HepG2 (cell line): ENCODE measurements at places on chromosomes 7 and 10. TPM values are rescaled to one million over a fixed set of nuclear protein-coding genes. Genes with fewer than 3 reads are reported as not detected.
A peak's percentile ranks its signal among the peaks of the same experiment; 100 is the strongest.

Gene GTF2IRD1
- total RNA-seq: 16.5 and 17.8 TPM in 2 replicates

Gene SKIDA1
- 1.4 and 1.5 TPM in 2 replicates for total RNA-seq

GRCh38 chr7:428387-428786 lies 91.3 kb downstream of the PDGFA start:
- DNase-seq: no peak

DNA sequence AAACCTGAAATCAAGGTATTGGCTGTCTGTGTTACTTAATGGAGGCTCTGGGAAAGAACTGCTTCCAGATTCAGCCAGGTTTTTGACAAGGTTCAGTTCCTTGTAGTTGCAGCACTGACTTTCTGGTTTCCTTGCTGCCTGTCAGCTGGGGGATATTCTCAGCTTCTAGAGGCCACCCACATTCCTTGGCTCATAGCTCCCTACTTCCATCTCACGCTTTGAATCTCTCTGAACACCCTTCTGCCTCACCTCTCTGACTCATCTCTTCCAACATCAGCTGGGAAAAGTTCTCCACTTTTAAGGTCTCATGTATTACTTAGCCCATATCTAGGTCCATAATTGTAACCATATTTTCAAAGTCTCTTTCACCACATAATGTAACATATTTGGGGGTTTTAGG lies 22.9 kb upstream of the GPR22 start:
- DNase-seq: no peak

DNA sequence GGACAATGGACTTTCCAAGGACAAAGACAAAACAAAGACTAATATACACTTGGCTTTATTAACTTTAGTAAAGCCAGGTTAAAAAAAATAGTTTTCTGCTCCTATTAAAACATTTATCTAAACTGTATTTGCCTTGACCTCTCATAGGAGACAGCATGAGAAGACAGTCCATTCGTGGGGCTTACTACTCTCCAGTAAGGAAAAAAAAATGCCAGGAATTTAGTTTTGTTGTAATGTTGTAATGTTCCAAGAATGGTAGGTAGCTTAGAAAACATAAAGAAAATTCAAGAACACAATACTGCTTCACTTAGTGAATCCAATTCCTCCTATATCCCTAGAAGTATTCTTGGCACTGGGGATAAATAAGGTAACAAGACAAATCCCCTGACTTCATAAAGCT lies 81.7 kb downstream of the KMT2C start:
- DNase-seq: peak; percentile 4

- no peak for DNase-seq
These were observed 42.1 kb downstream of the NEURL1 start for GRCh38 chr10:103535595-103535994.

DNA sequence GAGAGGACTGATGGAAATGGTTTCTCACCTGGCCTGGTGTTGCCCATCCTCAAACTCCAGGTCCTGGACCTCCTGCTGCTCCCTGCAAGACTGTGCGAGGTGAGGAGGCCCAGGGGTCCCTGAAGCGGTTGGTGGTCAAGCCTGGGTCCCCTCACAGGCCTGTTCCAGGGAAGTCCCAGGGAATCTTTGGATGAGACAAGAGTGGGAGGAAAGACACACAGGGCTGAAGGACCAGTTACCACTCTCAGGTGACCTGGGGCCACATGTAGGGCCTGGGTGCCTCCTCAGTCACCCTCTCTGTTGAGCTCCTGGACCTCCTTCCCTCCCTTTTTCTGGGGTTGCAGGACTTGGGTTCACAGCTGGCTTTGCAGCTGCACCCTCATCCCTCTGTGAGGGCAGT lies 42.6 kb upstream of the CXCL12 start:
- DNase-seq: no peak

DNA sequence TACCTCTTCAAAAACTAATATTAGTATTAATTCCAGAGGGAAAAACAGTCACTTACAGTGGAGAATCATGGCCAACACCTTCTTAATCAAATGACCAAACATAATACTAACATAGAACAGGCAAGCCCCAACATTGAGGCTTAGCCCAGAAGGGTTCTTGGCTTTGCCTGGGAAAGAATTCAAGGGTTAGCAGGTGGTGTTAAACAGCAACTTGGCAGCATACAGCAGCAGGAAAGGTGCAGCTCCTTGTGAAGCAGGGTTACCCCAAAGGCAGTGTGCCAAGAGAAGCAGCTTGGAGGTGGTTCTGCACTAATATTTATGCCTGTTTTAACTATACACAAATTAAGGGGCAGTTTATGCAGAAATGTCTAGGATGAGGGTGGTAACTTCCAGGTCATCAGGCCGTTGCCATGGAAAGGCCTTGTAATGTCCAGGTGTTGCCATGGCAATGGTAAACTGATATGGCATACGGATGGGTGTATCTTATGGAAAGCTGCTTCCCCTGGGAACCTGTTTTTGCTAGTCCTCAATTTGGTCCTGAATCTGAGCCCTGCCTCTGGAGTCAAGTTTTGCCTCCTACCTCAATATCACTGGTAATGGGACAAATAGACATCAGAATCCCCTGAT lies 27.2 kb upstream of the BEND7 start:
- DNase-seq: no peak

DNA sequence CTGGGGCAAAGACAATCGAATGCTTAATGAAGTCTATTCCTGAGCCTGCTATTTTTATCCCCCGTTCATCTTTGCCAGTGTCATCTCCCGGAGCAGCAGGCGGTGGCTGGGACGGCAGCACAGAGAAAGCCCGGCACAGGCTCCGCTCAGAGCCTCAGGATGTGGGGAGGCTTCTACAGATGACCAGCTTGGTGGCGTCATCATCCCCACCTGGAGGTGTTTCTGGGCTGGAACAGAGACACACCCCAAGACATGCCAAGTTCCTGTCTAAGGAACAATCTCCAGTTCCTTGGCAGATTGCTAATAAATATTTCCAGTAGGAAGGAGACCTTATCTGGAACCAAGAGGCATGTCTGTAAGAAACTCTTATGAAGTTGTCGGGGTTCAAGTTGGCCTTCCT lies 552.4 kb upstream of the MGMT start:
- no peak for DNase-seq

DNA sequence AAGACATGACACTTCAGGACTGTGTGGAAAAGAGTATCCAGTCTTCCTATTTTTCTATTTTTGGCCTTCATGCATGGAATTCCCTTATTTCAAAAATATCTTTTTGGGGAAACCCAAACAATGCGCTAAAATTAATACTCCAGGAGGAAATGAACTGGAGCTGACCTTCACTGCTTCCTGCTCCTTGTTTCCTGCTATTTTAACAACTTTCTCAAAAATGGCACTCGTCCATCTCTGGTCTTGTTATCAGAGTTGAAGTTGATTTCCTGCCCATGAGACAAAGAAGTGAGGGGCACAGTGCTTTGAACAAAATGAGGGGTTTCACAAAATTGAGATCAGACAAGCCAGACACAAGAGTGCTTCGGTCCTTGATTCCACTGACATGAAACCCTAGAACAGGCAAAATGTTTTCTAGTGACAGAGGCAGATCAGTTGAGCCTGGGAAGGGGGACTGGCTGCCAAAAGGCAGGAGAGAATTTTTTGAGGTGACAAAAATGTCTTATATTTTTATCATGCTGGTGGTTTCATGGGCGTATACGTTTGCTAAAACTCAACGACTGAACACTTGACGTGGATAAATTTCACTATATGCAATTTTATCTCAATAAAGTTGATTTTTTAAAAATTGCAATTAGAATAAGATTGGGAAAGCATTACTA lies 193.2 kb downstream of the CREB5 start:
- DNase-seq: no peak

DNA sequence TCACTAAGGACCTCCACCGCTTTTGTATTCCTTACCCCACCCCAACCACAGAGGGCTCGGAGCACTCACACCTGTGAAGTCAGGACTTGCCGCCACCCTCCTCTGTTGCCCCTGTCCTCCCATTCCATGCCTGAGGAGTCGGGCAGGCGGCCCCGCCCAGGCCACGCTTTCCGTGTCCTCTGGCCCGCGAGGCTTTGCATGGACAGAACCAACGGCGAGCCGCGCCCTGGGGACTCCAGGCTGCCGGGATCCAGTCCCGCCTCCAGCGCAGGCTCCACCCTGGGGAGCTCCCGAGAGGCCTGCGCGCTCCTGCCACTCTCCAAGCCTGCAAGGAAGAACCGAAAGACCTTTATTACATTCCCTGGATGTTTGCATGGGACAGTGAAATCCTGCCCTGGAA lies 366.4 kb upstream of the POM121L12 start:
- no peak for DNase-seq

- peak; percentile 22 for DNase-seq
These were observed 1.2 kb upstream of the IDI1 start for GRCh38 chr10:1050145-1050544.

GRCh38 chr7:143901332-143901667 lies 676 bp downstream of the TCAF1 start:
- peak; percentile 25 for DNase-seq

- DNase-seq: no peak
These were observed 82.3 kb upstream of the ARID5B start for GRCh38 chr10:61819208-61819607.

DNA sequence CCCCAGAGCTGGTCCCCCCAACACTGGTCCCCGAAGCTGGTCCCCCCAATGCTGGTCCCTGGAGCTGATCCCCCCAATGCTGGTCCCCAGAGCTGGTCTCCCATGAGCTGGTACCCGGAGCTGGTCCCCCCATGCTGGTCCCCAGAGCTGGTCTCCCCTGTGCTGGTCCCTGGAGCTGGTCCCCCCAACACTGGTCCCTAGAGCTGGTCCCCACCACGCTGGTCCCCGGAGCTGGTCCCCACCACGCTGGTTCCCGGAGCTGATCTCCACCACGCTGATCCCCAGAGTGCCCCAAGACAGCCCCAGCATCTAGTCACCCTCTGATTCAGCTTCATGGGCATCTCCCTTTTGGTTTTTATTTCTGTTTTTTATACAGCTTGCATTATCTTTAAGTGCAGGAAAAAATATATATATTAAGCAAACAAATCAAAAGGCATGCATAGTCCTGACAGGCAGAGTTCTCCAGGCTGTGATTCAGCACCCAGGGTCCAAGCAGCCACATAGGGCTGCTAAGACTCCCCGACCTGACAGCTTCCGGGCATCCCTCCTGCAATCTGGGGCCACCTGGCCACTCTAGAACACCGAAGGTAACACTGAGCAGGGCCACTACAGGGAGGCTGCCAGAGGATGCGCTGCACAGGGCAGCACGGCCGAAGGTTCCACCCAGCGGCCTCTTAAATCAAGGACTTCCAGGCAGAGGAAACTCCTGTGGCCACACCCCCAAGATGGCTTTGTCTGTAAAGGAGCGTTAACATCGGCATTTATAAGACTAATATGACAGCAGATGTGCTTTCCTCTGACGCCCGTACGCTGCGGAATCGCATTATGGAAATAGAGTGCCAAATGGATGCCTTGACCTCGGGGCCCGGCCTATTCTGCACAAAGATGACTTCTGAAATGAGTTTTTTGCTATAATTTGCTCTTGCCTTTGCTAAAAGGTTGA lies 215.0 kb downstream of the PTPRN2 start:
- DNase-seq: no peak

GRCh38 chr10:72275351-72276012 lies 1.8 kb downstream of the DDIT4 start:
- DNase-seq: no peak

GRCh38 chr7:23026164-23026563 lies 12.2 kb upstream of the HYCC1 start:
- DNase-seq: no peak

- peak; percentile 52 for DNase-seq
These were observed 9.3 kb upstream of the TMEM270 start for GRCh38 chr7:73851410-73852338.

GRCh38 chr10:112384141-112384540 lies 10.2 kb downstream of the ACSL5 start:
- DNase-seq: no peak

DNA sequence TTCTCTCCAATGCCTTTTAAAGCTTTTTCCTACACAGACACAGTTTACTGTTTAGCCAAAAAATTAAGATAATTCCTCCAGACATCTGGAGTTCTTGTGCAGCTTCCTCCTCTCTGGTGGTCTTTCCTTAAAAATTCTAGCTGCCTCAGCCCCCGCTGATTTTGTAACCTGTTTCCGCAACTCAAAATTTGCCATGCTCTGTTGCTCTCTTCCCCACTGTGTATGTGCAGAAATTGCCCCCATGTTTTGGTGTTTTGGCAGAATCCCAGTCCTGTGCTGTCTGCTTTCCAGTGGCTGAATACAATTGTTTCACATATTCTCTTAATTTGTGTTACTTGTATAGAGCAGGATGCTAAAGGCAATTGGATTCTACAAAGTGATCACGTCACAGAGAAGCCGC lies 151.7 kb upstream of the PRSS1 start:
- DNase-seq: no peak

- DNase-seq: no peak
These were observed 63.2 kb upstream of the OPALIN start for GRCh38 chr10:96421995-96422394.

GRCh38 chr10:87519582-87519981 lies 14.9 kb downstream of the MINPP1 start:
- no peak for DNase-seq

- peak; percentile 2 for DNase-seq
These were observed 6.6 kb upstream of the INSIG1 start for GRCh38 chr7:155291045-155291530.

- no peak for DNase-seq
These were observed 64.3 kb upstream of the CCDC6 start for GRCh38 chr10:59970396-59971368.
